ENCODE measurements at places on chromosomes 3 and 15.

GRCh38 chr15:27764339-27764738 lies 334.8 kb downstream of the OCA2 start:
- no peak for DNase-seq

DNA sequence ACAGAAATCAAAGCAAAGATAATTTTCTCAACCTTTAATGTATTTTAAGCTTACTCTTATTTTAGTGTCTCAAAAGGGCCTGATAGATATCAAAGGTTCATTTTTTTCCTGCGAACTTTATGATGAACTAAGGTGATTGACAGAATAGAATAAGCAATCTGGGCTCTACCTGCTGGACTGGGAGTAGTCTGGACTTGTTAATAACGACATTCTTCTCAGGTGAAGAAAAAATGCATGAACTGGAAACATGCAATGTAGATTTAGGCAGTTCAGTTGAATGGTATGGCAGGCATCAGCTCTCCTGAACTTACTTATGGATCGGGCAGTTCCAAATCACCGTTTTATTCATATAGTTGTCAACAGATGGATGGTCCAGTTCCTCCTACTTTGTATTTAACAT lies 189.7 kb upstream of the ZBTB20 start:
- no peak for DNase-seq

GRCh38 chr3:129398803-129399144 lies 29.7 kb downstream of the EFCAB12 start:
- peak; percentile 22 for DNase-seq

GRCh38 chr3:46089237-46090011 lies 62.1 kb upstream of the XCR1 start:
- DNase-seq = peak; percentile 65

DNA sequence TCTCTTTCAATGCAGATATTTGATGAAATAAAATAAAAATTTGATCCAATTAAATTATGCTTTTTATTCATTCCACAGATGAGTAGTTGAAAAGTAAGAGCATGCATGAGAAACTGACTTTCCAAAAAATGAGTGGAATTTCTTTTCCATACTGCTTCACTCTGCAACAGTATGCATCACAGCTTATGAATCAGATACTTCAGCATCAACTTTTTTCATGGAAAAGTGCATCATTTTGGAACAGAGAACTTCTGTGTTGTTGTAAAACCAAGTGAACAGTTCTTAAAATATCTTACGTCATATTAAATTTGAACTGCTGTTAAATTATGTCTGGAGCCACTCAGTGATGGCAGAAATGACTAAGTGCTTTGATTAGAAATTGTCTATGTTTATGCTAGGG lies 16.7 kb upstream of the SLC7A14 start:
- DNase-seq = no peak

- DNase-seq = no peak
These were observed 590.2 kb upstream of the KCNMB2 start for GRCh38 chr3:177946048-177946447.

- no peak for DNase-seq
These were observed 31.0 kb downstream of the TRIM42 start for GRCh38 chr3:140708815-140709214.

GRCh38 chr15:76553102-76553501 lies 216.5 kb downstream of the ISL2 start:
- no peak for DNase-seq
